Activated B cell treated with CpG ODN at 0.5 μM for 24 hours (primary cell): ENCODE measurements at places on chromosomes 2 and 18.

- no peak for DNase-seq
Observed at GRCh38 chr18:75391279-75392225, 36.0 kb downstream of the SMIM21 start.

DNA sequence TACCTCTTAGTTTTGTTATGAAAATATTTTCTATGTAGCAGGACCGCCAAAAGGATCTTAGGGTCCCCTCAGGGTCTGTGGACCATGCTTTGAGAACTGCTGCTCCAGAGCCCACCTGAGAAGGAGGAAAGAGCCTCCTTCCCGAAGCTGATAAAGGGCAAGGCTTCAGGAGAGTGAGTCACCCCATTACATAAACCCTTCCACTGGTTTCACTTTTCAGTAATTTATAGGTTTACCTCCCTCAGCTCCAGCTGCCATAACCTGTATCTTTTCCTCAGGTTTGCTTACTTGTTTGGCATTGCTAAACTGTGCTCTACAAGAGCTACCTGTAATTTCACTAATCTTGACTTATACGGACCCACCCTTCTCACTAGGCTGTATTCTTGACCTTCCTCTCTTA lies 6.6 kb downstream of the TTLL4 start:
- no peak for DNase-seq

GRCh38 chr2:146853741-146854444 lies 990.9 kb upstream of the ACVR2A start:
- no peak for DNase-seq

DNA sequence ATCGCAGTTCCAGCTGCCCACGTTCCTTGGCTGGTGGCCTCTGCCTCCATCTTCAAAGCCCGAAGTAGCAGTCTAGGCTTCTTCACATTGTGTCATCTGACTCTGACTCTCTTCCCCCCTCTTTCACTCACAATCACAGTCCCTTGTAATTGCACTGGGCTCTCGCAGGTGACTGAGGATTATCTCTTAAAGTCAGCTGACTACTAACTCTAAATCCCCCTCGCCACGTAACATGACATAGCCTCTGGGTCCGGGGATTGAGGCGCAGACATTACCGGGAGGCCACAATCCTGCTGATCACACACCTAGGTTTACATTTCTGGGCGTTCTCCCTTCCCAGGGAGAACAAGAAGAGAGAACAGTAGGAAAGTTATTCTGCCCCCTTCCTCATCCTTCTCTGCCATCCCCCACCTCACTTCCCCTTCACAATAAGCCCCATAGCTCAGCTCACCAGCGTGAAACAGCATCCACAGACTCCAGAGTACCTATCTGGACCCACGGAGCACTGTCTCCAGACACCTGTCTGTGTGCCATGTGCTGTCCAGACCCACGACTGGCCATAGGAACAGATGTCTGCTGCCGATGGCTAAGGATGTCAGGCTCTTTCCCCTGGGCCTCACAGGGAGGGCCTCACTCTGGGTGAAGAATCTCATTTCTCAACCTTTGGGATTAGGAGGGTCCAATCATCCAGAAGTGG lies 64.3 kb upstream of the FZD7 start:
- no peak for DNase-seq

DNA sequence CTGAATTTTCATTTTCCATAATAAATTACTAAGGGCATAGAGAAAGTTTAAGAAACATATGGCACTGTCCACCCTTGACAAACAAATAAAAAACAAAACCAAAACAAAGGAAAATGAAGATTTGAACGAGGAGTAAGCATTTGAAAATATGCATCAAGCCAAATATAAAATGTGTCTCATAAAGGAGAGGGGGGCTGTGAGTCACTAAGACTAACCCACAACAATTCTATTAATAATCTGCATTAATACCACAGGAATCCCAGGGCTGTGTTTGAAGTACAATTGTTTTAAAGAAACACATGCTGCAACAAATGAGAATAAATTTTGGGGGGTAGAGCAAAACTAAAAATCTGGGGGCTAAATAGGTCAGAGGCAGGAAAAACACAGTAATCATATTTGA lies 53.8 kb upstream of the STK17B start:
- DNase-seq: no peak
